ENCODE measurements at places on chromosomes 1 and 21. TPM values are rescaled to one million over a fixed set of nuclear protein-coding genes. Genes with fewer than 3 reads are reported as not detected.

GRCh38 chr1:8122477-8123407 lies 96.6 kb upstream of the ERRFI1 start:
- H3K4me3 ChIP-seq = no peak overlapping the region
- DNase-seq = no peak
- no peaks in the 10 kb centered on the region for H3K36me3 ChIP-seq
- no peak overlapping the region for H3K27ac ChIP-seq
- H3K27me3 ChIP-seq = peaks cover 6% of the 10 kb centered on the region

- H3K4me1 ChIP-seq = peaks cover 34% of the 10 kb centered on the region
- peaks cover 6% of the 10 kb centered on the region for H3K36me3 ChIP-seq
- H3K27ac ChIP-seq = no peak overlapping the region
- DNase-seq = no peak
- no peak overlapping the region for H3K4me3 ChIP-seq
These were observed 76.3 kb downstream of the NEK7 start for GRCh38 chr1:198232940-198233675.

GRCh38 chr1:25056536-25056935 lies 126.5 kb upstream of the RUNX3 start:
- no peaks in the 10 kb centered on the region for H3K4me1 ChIP-seq
- H3K4me3 ChIP-seq = no peak overlapping the region
- no peaks in the 10 kb centered on the region for H3K36me3 ChIP-seq
- H3K27me3 ChIP-seq = peaks cover 10% of the 10 kb centered on the region
- no peak overlapping the region for H3K27ac ChIP-seq
- DNase-seq = no peak

DNA sequence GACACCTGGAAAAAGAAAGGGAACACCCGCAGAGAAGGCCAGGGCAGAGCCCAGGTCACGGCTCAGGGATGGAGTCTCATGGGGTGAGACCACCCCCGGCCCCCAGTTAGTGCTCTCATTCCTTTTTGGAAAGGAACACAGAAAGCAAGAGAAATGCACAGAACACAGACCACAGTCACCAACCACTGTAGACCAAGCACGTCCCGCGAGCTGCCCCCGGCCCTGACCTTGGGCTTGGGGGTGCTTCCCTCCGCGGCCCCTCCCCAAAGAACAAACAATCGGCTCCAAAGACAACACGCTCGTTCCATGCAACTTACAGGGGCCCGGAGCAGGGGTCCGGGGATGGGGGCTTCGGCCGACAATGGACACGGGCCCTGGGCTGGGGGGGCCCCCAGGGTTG lies 12.8 kb downstream of the CELF3 start:
- no peak overlapping the region for H3K27ac ChIP-seq
- H3K4me3 ChIP-seq = no peak overlapping the region
- H3K36me3 ChIP-seq = peaks cover 1% of the 10 kb centered on the region
- H3K27me3 ChIP-seq = no peaks in the 10 kb centered on the region

KIRREL1 gene
- 0.05 TPM for total RNA-seq

GRCh38 chr1:90133133-90133532 lies 138.2 kb downstream of the ZNF326 start:
- no peaks in the 10 kb centered on the region for H3K4me1 ChIP-seq
- H3K4me3 ChIP-seq = no peak overlapping the region
- H3K27ac ChIP-seq = no peak overlapping the region
- peak; percentile 31 for DNase-seq

FMO4 gene
- total RNA-seq = 2.0 TPM

KCNQ4 gene
- 0.49 TPM for total RNA-seq

DNA sequence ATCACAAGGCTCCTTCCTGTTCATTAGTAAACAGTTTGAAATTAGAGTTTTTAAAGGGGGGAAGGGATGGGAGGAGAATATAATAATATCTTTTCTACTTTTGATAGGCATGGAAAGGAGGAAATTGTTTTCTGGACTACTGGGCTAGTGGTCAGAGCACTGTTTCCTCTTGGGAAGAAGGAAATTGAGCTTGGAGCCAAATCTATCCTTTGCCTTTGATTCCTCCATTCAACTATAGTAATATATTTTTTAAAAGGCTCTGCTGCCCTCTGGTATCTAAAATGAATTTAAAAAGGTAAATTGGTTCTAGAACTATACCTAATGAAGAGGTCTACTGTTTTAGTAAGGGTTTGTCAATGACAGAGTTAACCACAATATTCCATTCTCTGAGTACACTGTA lies 5.9 kb downstream of the IARS2 start:
- no peak overlapping the region for H3K4me3 ChIP-seq
- H3K27ac ChIP-seq = no peak overlapping the region
- H3K36me3 ChIP-seq = peaks cover 25% of the 10 kb centered on the region
- H3K4me1 ChIP-seq = peaks cover 15% of the 10 kb centered on the region
- DNase-seq = no peak
- H3K27me3 ChIP-seq = no peaks in the 10 kb centered on the region

PGLYRP3 gene
- total RNA-seq = not detected

- peak within 1 kb of the TSS; percentile 44 for H3K27ac ChIP-seq
- peak; percentile 47 for DNase-seq
- peaks cover 28% of the 10 kb centered on the region for H3K4me1 ChIP-seq
- peak within 1 kb of the TSS; percentile 85 for H3K4me3 ChIP-seq
These were observed at the start of gene RPS6KA1 for GRCh38 chr1:26529655-26530409. RPS6KA1 (plus strand) TSS chr1:26529761; CDS start chr1:26529921, 160 bp downstream.

DPT gene
- total RNA-seq = not detected

DNA sequence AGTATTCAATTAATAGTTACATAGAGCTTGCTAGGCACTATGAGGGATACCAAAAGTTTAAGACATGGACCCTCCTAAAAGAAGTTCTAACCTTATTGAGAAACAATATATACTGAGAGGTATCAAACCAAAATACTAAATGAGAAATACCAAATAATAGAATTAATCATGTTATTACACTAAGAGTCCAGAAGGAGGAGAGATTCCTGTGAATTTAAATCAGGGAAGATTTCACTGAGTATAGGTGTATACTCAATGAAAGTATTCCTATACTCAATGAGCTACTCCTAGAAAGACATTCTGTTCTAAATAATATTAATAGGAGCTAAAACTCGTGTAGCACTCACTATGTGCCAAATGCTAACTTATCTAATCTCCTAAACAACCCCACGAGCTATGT lies 9.4 kb downstream of the CR1L start:
- H3K27me3 ChIP-seq = no peaks in the 10 kb centered on the region
- no peaks in the 10 kb centered on the region for H3K36me3 ChIP-seq
- H3K4me1 ChIP-seq = peaks cover 4% of the 10 kb centered on the region

- no peak overlapping the region for H3K4me3 ChIP-seq
- peaks cover 6% of the 10 kb centered on the region for H3K36me3 ChIP-seq
- no peak for DNase-seq
- H3K27me3 ChIP-seq = no peaks in the 10 kb centered on the region
- H3K27ac ChIP-seq = no peak overlapping the region
- no peaks in the 10 kb centered on the region for H3K4me1 ChIP-seq
These were observed 53.1 kb downstream of the HNRNPR start for GRCh38 chr1:23290836-23291565.

KCNE2 gene
- total RNA-seq = not detected

All from activated naive CD4-positive, alpha-beta T cell treated with anti-CD3 and anti-CD28 coated beads for 36 hours (primary cell).